ENCODE measurements at places on chromosomes 12 and 14. TPM values are rescaled to one million over a fixed set of nuclear protein-coding genes. Genes with fewer than 3 reads are reported as not detected.

The ESRRB gene
- total RNA-seq: not detected

The EPYC gene
- total RNA-seq: not detected

The PRICKLE1 gene
- 9.6 TPM for total RNA-seq

The RITA1 gene
- total RNA-seq: 14.3 TPM

The APOLD1 gene
- 109 TPM for total RNA-seq

The GCH1 gene
- 27.9 TPM for total RNA-seq

The CALCOCO1 gene
- 183 TPM for total RNA-seq

The LRRIQ1 gene
- total RNA-seq: 0.13 TPM

The HEBP1 gene
- 51.6 TPM for total RNA-seq

The KIF5A gene
- not detected for total RNA-seq

The TAS2R20 gene
- 4.6 TPM for total RNA-seq

The TSPAN19 gene
- total RNA-seq: 2.7 TPM

The B3GNT4 gene
- total RNA-seq: 0.37 TPM

The PAPLN gene
- 82.6 TPM for total RNA-seq

The C12orf43 gene
- 15.4 TPM for total RNA-seq

The TTC9 gene
- 1.5 TPM for total RNA-seq

The SYCP3 gene
- not detected for total RNA-seq

Data from omental fat pad (tissue), 4 donors.